ENCODE measurements at places on chromosomes 7 and 10.

- no peak for DNase-seq
Measured at GRCh38 chr7:15848362-15848761, 161.9 kb upstream of the MEOX2 start.

GRCh38 chr7:133358708-133359107, 105.8 kb downstream of the EXOC4 start:
- peak; percentile 56 for DNase-seq

GRCh38 chr10:104117839-104118323, 4.1 kb upstream of the SFR1 start:
- DNase-seq = no peak

DNA sequence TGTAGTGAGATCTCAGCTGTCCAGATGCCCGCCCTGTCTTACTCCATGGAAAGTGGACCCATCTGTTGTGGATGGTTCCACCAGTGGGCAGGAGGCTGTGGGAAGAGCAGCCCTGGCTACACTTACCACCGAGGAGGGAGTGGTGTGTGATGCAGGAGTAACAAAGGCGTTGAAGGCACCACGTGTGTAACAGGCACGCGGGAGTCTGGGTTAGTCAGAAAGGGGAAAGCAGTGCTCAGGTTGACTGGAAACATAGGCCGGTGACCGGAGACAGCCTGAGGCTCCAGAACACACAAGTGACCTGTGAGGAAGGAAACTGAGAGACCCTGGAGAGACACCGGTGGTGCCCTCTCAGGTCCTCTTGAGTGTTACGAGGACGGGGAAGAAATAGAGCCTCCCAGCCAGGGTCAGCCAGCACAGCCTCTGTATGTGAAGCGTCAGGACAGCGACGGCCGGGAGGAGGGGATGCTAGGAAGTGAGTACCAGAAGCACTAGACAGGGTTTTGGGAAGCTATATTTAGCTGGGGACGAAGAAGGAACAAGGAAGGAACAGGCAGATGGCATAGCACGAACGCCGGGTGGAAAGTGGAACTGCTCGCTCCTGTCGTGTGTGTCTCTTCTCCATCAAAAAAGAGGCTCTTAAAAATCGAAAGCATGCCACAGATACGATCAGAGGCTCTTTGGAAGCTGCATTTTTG, 51.7 kb downstream of the DAGLB start:
- peak; percentile 68 for DNase-seq

DNA sequence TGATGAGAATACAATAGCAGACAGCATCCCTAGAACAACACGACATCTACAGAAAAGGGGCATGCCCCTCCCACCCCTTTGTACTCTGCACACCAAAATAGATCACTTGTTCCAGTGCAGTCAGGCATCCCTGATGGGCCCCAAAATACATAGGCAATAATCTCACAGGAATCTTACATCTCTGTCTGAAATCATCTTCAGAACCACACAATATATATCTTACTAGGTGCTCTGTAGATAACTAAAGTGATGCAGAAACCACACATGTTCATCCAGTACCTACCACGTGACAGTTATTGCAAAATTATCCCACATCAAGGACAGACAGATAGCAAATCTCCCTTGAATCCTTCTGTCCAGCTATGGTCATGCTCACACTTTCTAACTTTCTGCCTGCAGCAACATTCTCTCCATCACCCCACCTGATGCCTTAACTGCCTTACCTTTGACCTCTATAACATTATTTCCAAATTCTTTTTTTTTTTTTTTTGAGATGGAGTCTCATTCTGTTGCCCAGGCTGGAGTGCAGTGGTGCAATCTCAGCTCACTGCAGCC, 30.7 kb downstream of the ST8SIA6 start:
- DNase-seq = no peak

DNA sequence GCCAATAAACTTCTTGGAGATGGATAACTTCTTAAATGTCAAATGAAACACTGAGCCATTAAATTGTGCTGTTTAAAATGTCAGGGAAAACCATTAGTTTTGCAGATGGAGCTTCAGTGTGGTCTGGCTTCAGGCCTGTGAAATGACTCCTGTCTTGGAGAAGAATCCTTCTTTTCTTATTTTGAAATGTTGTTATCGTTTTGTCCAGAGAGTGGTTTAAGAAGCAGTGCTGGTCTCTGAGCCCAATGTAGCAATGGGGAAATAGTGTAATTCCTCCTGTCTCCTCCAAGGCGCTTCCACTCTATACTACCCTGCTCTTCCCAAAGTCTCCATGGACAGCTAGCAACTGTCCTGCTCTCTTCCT, 177.6 kb downstream of the REEP3 start:
- DNase-seq = peak; percentile 90

- DNase-seq = no peak
Measured at GRCh38 chr7:121544726-121545125, 148.6 kb upstream of the FAM3C start.

DNA sequence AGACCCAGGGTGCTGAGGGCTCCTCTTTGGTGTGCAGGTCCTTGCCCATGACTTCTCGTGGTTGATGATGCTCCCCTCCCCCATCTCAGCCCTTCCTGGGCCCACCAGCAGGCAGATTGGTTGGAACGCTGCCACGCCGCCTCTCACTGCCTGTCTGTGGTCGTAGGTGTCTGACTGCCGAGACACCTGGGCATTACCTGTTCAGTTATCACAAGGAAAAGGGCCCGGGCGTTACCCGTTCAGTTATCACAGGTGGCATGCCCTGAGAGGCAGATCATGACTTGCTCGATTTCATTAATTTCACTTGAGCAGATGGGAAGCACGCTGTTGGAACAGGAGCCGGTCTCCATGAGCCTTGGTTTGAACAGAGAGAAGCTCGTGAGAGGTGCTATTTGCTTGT, 42.5 kb downstream of the TACR2 start:
- no peak for DNase-seq

DNA sequence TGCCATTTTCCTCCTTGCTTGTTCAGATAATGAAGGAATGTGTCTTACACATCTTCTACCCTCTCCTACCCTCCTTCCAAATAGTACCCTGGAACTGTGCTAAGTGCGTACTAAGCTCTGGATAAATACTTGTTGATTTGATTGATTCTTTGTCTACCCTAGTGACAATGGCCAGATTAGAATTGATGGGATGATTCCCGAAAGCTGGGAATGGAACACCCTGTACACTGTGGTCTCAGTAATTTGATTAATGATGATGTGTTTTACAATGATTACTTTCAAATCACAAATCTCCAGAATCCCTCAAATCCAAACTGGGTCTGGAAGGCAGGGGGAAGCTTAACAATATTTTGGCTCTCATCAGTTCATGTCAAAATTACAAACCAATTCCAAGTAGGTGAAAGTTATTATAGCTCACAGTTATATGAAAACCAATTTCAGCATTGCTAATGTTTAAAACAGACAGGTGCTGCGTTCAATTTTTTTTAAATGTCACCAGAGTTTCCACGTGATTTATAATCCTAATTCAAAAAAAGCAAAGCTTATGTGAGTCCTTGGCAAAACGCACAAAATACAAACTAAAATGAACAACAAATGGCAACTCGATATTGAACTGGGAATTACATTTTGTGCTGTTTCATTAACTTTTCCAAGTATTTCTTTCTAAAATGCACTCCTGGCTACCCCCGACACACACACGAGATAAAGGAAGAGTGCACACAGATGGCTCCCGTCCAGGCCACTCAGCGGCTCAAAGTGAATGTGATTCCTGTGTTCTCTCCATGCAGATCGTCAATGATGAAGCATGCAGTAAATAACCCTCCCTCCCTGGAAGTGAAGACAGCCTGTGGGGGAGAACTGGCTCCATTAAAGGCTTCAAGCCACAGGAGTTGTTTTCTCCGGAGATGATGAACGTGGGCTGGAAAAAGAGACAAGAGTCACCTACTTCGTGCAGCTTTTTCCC, 21.7 kb upstream of the ADRB1 start:
- DNase-seq = peak; percentile 92

- DNase-seq = no peak
Measured at GRCh38 chr10:132595854-132596253, 58.3 kb downstream of the INPP5A start.

All from muscle of leg (tissue), 16 donors.